ENCODE measurements at places on chromosomes 16 and 17.

DNA sequence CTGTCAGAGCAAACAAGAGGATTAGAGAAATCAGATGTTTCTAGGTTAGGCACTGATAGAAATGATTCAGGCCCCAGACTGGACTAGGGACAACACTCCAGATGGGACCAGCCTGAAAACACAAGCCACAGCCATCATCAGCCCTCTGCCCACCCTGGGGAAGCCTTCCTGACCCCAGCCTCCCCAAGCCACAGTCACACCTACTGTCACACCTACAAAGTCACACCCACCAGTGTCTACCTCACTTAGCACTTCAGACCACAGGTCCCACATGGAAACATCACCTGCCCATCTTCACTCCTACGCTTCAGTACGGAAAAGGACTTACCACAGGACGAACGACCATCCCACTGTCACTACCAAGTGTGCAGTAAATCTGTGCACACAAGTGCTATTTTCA, 197.9 kb downstream of the ZFHX3 start:
- no peak for DNase-seq

DNA sequence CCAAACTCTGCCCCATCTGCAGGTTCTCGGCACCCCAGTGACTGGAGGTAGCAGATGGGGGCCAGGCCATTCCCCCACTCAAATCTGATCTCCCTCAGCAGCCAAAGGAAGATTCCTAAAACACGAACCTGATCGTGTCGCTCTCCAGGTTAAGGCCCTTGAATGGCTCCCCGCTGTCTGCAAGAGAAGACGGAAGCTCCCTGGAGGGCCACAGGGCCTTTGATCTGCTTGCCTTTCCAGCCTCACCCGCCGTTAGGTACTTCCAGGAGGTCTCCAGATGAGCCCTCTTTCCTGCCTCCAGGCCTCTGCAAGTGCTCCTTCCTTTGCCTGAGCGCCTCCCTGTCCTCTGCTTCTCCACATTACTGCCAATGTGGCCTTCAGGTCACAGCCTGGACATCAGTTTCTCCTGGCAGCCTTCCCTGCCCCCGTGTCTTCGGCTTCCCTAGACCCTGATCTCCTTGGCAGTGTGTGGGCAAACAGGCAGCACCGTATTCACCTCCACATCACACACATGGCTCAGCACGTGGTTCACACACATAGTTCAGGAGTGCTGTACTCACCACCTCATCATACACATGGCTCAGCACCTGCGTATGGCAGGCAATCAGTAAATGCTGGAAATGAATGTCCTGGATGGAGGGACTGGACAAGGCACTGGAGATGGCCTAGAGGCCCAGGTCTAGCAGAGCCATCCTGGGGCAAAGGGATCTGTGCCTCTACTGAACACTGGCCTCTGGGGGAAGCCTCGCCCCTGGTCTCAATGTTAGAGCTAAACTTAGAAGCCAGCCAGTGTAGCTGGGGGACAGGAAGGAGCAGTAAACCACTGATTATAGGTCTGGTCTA, 26.4 kb upstream of the MRPS23 start:
- no peak for DNase-seq

GRCh38 chr16:85891776-85892166, 7.2 kb upstream of the IRF8 start:
- DNase-seq: no peak

DNA sequence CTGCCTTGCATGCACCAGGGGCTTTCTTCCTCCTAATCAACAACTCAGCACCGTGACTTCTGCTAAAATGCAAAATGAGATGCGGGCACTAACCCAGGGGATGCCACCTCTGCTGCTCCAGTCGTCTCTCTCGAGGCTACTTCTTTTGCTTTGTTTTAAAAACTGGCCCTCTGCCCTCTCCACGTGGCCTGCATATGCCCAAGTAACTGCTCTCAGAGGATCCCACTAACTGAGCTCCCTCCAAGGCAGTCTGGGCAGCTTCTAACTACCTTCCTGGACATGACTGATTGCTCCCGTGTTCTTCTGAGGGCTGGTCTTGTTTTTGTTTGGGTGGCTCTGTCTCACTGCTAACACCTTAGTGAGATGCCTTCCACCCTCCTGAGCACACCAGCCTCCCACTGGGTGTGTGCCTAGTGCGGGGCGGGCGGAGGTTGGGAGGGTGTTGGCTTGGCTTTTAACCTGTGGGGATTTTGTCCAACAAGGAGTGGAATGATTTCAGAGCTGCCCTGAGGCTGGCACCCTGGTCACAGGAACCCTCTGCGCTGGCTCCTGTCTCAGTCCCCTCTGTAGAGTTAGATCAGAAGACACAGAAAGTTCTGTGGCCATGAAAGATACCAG, 8.9 kb upstream of the LGALS9 start:
- DNase-seq: no peak

- no peak for DNase-seq
These were observed 5.4 kb downstream of the MAP3K14 start for GRCh38 chr17:45311401-45311759.

DNA sequence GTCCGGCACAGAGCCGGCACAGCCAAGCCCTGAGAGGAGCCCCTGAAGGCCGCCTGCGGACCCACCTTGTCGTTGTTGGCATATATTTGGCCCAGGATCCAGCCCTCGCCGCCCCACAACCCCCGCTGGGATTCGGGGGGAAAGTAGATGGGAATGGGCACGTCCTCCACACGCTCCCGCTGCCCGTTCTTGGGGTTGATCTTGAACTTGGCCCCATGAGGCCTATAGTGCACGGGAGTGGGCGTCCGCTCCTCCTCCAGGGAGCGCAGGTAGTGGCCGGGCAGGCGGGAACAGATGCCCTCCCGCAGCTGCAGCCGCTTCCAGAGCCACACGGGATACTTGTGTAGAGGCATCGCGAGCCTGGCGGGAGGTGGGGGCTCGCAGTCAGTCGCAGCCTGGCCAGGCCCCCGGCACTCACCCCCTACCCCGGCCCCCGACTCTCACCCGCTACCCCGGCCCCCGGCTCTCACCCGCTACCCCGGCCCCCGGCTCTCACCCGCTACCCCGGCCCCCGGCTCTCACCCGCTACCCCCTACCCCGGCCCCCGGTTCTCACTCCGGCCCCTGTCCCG, 387 bp downstream of the MRPL28 start:
- peak; percentile 38 for DNase-seq

GRCh38 chr16:85763616-85764015, 12.7 kb upstream of the C16orf74 start:
- DNase-seq: no peak

DNA sequence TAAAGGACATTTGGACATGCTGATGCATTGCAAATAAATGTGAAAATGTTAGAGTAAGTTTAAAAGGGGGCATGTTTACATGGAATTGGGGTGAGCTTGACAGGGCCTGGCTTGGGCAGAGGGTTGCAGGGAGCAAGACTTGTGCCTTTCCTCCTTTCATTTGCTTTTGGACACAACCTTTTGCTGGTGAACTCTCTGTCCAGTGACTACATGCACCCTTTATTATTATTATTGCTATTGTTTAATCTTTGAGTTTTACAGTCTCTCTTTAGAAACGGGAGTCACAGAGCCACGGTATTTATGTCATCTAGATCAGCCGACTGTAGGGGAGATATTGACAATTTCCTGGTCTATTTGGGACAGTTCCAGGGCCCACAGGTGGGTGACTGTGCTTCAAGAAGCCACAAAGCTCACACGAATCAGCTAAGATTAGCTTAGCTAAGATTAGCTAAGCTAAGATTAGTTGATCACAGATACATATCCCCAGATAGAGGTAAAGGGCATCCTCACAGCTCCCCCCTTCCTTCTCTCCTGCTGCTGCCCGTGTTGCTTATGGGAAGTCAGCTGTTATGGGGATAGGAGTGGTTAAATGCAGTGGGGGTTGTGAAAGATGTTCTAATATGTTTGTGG, 28.9 kb upstream of the ETV4 start:
- no peak for DNase-seq

All from HAP-1 (cell line).